ENCODE measurements at places on chromosomes 6 and 20. TPM values are rescaled to one million over a fixed set of nuclear protein-coding genes. Genes with fewer than 3 reads are reported as not detected.

Gene OR2B6
- total RNA-seq, result not detected

Gene PRICKLE4
- total RNA-seq, result 0.15 TPM

Gene BPIFB1
- not detected for total RNA-seq

Gene LTA
- total RNA-seq, result not detected

Gene UTRN
- total RNA-seq, result 115 TPM

Gene RPS21
- total RNA-seq, result 4,029 TPM

Gene RIMS1
- 3.2 TPM for total RNA-seq

Gene TTLL9
- under 0.01 TPM for total RNA-seq

Gene RCAN2
- 1.2 TPM for total RNA-seq

Gene CTCFL
- total RNA-seq, result not detected

Gene RIMS4
- total RNA-seq, result 0.59 TPM

Gene SALL4
- total RNA-seq, result 0.15 TPM

Gene PLA2G7
- total RNA-seq, result not detected

Gene TXLNB
- total RNA-seq, result 0.23 TPM
